Progenitor cell of endocrine pancreas (in vitro differentiated cells): ENCODE measurements at places on chromosomes 6 and 20.

DNA sequence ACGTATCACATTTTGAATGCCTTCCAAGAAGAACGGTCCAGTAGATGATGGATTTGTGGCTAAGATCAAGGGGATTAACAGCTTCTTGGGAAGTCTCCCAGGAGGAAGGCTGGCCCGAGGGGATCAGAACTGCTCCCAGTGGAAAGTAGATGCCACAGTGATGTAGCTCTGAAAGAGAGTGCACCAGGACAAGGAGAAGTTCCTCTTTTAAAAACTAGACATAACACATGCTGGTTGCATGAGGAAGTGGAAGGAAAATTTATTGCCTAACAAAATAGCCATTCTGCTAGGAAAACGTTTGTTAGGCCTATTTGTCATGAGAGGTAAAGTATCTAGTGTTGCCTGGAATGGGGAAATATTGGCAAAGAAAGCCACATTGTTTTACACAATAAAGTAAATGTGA lies 87.8 kb downstream of the CDH26 start:
- no peak overlapping the region for H3K27ac ChIP-seq
- no peak overlapping the region for H3K4me3 ChIP-seq
- H3K4me1 ChIP-seq = peaks cover 23% of the 10 kb centered on the region
- DNase-seq = no peak
- peaks cover 70% of the 10 kb centered on the region for H3K27me3 ChIP-seq
- H3K36me3 ChIP-seq = peaks cover 1% of the 10 kb centered on the region

DNA sequence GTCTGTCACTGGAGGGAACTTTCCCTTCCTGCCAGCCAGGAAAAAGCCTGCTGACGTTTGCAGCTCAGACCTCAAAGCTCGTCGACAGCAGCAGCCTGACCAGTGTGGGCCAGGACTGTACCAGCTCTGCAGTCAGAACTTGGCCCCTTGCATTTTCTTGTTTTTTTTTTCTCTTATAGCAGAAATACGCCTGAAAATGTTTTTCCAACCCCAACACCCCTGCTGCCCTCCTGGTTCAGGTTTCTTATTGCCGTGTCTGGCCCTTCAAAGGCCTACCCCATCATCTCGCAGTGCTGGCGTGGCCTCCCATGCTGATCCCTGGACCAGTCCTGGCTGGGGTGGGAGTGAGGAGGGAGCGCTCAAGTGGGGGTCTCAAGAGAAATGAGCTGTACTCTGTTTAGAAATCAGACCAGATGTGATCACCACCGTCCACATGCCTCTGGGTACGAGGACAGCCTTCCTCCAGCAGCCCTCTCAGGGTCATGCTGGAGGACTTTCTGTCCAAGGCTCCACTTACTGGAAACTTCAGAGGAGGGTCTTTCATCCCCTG lies 169.0 kb downstream of the FOXC1 start:
- no peak overlapping the region for H3K27ac ChIP-seq
- H3K4me1 ChIP-seq = peaks cover 3% of the 10 kb centered on the region
- H3K27me3 ChIP-seq = peaks cover 6% of the 10 kb centered on the region
- DNase-seq = no peak

- DNase-seq = no peak
- H3K4me1 ChIP-seq = peaks cover 18% of the 10 kb centered on the region
- no peaks in the 10 kb centered on the region for H3K36me3 ChIP-seq
- peaks cover 3% of the 10 kb centered on the region for H3K27me3 ChIP-seq
Measured at GRCh38 chr20:44306927-44307326, 4.1 kb downstream of the FITM2 start.

DNA sequence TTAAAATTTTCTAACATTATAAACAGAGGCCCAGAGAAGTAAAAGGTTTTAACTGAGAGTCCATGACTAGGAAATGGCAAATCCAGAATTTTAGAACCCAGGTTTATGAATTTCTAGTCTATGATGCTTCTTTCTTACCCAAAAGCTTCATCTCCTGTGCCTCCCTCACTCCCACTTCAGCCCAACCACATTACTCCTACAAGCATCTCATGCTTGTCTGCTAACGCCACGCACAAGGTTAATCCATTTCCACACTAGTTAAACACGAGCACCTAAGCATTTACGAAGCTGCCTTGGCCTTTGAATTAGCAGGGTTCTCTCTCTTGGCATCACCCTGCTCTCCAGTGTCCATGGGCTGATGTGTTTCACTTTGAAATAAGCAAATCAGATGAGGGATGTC lies 32.0 kb downstream of the TNFRSF21 start:
- H3K4me1 ChIP-seq = peaks cover 5% of the 10 kb centered on the region
- no peak overlapping the region for H3K27ac ChIP-seq
- DNase-seq = no peak
- H3K4me3 ChIP-seq = no peak overlapping the region

DNA sequence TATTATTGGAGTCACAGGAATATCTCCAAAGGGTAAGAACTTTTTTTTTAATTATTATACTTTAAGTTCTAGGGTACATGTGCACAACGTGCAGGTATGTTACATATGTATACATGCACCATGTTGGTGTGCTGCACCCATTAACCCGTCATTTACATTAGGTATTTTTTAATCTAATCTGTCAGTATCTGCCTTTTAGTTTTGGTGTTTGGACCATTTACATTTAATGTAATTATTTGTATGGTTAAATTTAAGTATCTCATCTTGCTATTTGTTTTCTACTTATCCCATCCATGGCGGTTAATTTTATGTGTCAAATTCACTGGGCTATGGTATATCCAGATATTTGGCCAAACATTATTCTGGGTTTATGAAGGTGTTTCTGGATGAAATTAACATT lies 15.4 kb upstream of the OPN5 start:
- no peak for DNase-seq
- H3K27me3 ChIP-seq = no peaks in the 10 kb centered on the region
- H3K36me3 ChIP-seq = no peaks in the 10 kb centered on the region
- no peak overlapping the region for H3K4me3 ChIP-seq
- peaks cover 3% of the 10 kb centered on the region for H3K4me1 ChIP-seq
- no peak overlapping the region for H3K27ac ChIP-seq

- H3K36me3 ChIP-seq = no peaks in the 10 kb centered on the region
- H3K27me3 ChIP-seq = no peaks in the 10 kb centered on the region
- peak overlapping the region; percentile 50 for H3K4me3 ChIP-seq
- peak overlapping the region; percentile 6 for H3K27ac ChIP-seq
- H3K4me1 ChIP-seq = peaks cover 11% of the 10 kb centered on the region
- no peak for DNase-seq
Measured at GRCh38 chr6:7053125-7053774, 54.5 kb upstream of the RREB1 start.
